ENCODE measurements at places on chromosomes 2 and 18. TPM values are rescaled to one million over a fixed set of nuclear protein-coding genes. Genes with fewer than 3 reads are reported as not detected.

CTAGE1 gene
- not detected for total RNA-seq

DNA sequence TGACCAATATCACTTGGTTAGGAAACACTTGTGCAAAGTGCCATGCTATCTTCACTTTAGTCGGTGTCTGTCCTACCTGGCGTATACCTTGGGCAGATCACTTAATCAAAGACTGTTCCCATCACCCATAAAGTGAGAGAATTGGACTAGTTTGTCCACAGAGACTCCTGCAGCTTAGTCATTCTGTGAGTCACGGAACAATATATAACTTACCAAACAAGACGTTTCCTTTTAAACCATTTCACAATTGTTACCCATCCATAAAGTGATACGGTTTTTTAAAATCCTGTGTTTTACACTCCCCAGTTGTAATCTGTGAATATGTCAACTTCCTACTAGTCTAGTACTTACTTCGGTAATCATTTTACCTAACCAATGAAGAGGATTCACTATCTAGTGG lies 499.3 kb upstream of the SMIM21 start:
- no peak for DNase-seq

GRCh38 chr18:67875944-67876343 lies 359.4 kb upstream of the DSEL start:
- no peak for DNase-seq

GRCh38 chr2:455913-456312 lies 168.0 kb upstream of the ALKAL2 start:
- DNase-seq = no peak

- no peak for DNase-seq
Measured at GRCh38 chr2:152499331-152499816, 164.4 kb downstream of the FMNL2 start.

GRCh38 chr2:192534072-192534471 lies 339.3 kb upstream of the TMEFF2 start:
- no peak for DNase-seq

DNA sequence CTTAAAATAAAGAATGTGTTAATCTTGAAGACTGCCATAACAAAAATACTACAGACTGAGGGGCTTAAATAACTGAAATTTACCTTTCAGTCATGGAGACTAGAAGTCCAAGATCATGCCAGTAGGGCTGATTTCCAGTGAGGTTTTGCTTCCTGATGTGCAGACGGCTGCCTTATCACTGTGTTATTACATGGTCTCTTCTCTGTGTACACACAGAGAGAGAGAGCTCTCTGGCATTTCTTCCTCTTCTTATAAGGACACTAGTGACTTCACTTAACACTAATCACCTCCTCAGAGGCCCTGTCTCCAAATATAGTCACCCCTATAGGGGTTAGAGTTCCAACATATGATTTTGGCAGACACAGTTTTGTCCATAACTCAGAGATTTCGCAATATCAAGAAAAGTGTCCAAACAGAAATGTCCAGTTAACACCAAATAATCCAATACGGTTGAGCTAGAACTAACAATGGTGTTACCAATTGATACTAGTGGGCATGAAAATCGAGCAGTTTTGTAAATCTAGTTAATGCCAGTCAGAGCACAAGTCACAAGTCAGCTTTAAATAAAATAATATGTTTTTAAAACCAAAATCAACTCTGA lies 399.8 kb downstream of the ADCYAP1 start:
- no peak for DNase-seq

DNA sequence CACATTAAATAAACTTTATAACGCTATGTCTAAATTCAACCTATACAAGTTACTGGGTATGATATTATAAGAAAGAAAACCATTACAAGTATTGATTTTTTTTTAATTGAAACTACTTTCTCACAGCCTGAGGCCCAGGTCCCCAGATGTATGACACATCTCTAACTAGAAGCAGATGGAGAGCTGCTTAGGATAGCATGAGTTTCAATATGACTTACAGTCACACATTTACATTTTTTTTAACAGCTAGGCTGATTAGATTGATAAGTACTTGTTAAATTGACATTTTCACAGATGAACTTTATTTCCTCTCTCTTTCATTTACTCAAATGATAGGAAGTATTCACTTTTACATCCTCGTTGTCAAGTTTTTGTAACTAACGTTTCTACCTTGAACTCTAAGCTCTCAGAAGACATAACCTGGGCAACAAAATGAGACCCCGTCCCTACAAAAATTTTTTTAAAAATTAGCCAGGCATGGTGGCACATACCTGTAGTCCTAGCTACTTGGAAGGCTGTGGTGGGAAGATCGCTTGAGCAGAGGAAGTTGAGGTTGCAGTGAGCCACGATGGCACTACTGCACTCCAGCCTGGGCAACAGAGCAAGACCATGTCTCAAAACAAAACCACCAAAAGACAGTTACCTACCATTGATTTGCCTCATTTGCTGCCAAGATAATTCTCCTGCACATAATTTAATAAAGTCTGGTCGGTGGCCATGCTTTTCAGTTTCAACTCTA lies 52.4 kb downstream of the STK39 start:
- DNase-seq = no peak

- no peak for DNase-seq
Measured at GRCh38 chr18:58512648-58513588, 116.0 kb downstream of the ALPK2 start.

DNA sequence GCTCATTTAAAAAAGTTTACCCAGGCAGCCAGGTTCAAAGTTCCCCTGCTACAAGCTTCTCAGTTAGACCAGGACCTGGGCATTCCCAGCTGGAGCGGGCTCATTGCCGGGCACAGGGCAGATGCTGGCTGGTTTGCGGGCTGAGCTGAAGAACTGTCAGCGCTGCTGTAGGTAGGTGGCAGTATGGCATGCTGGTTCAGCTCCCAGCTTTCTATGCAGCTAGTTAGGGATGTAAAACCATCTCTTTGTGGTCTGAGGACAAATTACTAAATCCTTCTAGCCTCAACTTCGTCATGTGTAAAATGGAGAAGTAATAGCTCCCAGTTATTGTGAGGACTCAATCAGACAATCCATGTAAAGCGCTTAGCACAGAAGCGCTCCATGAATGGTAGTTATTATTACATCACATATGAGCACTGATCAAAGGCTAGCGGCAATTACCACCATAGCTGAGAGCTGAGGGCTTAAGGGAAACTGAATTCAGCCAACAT lies 2.4 kb upstream of the LDLRAD4 start:
- no peak for DNase-seq

- DNase-seq = no peak
Measured at GRCh38 chr2:108585436-108585835, 51.2 kb downstream of the LIMS1 start.

- no peak for DNase-seq
Measured at GRCh38 chr18:32040936-32041335, 22.3 kb downstream of the RNF125 start.

- DNase-seq = no peak
Measured at GRCh38 chr2:171018522-171018921, 89.5 kb downstream of the GORASP2 start.

- no peak for DNase-seq
Measured at GRCh38 chr2:141711627-141712026, 419.2 kb downstream of the LRP1B start.

Data from K562 (cell line).